ENCODE measurements at places on chromosomes 16 and 17.

GRCh38 chr17:4040784-4041183 lies 76.5 kb upstream of the ATP2A3 start:
- DNase-seq = no peak

DNA sequence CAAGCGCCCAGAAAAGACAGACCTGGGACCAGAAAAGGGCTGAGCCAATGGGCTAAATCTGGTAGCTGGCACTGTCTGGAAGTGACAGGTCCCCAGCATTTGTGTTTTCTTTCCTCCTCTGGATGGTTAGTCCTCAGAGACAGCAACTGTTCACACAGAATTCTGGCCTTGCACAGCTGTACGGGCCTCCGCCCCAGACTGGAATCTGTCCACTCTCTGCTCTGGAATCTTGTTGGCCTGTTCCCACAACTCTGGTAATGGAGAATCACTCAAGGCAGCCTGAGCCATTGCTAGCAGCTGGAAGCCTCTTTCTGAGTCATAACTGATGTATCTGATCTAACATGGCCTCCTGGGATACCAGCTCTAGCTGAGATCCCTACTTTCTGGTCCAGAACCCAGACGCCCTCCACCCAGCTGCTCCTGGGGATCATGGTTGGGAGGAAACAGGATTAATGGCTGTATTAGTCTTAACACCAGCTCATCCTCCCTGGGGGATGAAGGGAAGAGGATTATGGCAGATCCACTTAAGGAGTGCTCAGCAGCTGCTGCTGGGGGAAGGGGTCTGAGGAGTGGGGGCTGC lies 9.1 kb downstream of the ZNF668 start:
- peak; percentile 79 for DNase-seq

GRCh38 chr17:80445726-80446110 lies 30.7 kb downstream of the NPTX1 start:
- no peak for DNase-seq

- DNase-seq = peak; percentile 55
Measured at GRCh38 chr17:15171167-15172047, 93.7 kb downstream of the PMP22 start.

GRCh38 chr17:78383725-78384471 lies 5.4 kb downstream of the PGS1 start:
- DNase-seq = peak; percentile 94
